ENCODE measurements at places on chromosomes 13 and 19.

DNA sequence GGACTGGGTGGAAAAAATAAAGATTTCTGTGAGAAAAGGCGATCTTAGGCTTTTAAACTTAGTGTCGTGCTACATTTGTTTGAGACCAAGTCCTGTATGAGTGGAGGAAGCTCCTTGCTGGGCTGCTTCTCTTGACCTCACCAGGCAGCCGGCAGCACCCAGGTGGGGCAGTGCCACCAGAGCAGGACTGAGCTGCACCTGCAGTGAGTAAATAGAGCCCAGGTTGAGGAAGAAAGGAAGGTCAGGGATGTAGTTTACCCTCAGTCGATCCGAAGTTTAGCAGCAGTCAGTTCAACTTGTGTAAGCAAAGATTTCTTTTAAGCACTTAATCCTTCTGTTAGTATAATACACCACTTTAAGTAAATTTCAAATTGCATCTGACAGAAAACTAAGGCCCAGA lies 13.6 kb downstream of the HNRNPM start:
- no peak for DNase-seq

DNA sequence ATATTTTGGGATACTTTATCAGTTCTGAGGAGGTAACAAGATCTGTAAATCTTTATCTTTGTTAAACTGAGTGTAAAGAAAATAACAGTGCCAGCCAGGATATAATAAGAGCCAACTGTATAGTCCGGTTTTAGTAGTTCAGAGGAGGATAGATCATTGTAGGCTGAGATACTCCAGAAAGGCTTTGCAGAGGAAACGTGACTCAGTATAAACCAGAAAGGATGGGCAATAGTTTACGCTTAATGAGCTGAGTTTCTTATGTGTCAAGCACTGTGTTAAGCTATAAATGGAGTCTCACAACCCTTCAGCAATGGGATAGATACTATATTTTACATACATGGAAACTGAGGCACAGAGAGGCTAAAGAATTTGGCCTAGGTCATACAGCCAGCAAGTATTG lies 3.8 kb downstream of the RFXAP start:
- DNase-seq = no peak

DNA sequence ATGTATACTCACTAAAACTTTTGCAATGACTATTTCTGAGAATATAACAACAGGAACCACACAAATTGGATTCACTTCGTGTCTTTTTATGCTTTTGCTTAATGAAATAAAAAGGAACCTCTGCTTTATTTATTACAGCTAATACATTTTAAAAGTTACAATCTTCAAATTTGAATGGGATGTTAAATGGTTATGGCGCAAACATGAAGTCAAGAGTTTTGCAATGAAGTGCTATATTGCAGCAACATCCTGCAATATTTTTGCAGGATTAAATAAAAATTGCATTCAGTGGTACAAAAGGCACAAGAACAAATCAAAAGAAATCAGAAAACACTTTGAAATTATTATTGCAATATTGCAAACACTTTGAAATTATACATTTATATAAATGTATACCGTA lies 1519.0 kb upstream of the MIR17HG start:
- no peak for DNase-seq

DNA sequence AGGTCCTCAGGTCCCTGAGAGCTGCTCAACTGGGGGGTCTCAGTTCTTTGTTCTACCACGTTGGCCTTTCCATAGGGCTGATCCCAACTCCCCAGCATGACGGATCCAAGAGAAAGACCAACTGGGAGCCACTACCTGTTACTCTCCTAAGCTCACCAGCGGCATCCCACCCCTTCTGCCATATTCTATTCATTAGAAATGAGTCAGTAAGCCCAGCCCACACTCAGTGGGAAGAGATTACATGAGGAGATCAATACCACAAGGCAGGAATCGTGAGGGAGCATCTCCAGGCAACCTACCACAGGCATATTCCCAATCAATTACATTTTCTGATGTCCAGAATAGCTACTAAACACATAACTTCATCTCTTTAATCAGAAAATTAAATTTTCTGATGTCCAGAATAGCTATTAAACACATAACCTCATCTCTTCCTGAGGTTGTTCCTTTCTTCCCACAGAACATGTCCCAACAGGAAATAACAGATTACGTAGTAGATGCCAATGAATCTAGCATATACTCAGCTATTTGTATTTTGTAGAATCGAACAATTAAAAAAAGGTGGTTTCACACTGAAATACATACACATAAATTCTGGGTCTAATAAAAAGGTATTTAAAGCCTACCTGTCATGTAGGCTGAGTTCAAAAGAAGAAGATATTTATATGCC lies 708.1 kb upstream of the ARGLU1 start:
- DNase-seq = no peak

- DNase-seq = no peak
These were observed 2.9 kb upstream of the FTL start for GRCh38 chr19:48962029-48962848.

GRCh38 chr19:33906578-33907335 lies 110.1 kb downstream of the KCTD15 start:
- no peak for DNase-seq

DNA sequence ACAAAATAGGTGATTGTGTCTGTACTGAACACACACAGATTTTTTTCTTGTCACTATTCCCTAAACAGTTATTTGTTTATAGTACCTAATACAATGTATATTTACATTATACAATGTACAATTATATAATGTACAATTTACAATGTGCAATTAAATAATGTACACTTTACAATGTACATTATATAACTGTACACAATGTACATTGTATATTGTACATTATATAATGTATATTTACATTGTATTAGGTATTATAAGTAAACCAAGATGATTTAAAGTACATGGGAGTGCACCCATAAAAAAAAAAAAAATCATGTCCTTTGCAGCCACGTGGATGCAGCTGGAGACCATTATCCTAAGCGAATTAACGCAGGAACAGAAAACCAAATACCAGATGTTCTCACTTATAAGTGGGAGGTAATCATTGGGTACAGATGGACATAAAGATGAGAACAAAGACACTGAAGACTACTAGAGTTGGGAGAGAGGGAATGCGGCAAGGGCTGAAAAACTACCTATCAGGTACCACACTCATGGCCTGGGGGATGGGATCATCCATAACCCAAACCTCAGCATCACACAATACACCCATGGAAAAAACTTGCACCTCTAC lies 68.1 kb downstream of the ABCC4 start:
- no peak for DNase-seq

GRCh38 chr13:30997697-30998096 lies 65.2 kb downstream of the TEX26 start:
- DNase-seq = no peak

DNA sequence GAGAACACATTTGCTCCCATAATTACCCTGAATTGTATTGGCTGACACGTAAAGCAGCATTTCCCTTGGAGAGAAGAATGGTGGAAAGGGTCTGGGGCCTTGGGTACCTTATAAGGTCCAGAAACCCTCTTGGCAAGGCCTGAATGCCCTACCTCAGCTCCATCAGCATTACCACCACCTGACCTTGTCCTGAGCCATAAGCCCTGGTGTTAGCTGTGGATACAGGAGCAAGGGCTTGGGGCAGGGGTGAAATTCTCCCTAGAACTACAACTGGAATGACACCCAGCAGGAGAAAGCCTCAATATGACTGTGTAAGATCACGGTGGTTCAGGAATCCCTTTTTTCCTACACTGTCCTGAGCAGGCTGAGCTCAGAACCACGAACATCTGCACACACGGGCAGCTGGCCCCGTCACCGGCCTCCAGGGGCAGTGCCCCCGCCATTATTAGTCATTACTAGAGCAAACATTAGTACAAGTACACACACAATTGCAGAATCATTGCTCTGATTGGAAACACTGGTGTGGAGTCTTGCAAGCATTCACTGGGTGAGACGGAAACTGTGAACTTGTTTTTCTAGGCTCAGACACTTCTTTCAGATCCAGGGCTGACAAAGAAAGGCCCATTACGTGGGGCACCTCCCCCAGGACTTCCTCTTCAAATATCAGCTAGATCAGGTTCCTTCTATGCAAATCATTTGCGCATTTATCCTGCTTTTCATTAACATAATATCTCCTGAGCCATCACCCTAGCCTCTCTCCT lies 26.8 kb upstream of the MTIF3 start:
- no peak for DNase-seq

DNA sequence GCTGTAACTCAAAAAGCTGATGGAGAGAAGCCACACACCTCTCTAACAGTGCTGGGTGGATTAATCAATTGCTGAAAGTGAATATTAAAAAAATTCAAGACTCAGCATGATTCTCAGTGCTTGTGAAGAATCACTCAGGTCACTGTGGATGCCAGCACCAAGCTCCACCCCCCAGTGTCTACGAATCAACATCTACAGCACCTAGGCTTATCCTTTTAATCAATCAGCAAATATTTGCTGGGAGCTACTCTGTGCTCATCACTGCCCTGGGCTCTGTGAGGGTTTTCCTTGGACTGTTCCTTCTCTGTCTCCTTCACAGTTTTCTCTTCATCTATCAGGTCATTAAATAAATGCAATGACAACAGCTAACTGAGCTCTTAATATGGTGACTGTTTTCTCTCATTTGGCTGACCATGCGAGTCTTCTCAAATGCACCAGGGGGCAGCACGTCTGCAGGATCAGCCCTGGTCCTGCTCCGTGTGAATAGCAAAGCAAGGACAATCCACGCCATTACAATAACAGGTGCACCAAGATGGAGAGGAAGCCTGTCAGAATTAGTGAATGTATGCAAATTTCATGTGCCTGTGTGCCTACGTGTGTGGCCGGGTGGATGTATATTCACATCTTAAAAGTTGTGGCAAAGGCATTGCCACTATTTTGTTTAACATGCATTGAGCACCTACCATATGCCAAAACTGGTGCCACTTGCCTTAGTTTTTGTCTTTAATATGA lies 14.6 kb upstream of the C13orf42 start:
- DNase-seq = no peak

DNA sequence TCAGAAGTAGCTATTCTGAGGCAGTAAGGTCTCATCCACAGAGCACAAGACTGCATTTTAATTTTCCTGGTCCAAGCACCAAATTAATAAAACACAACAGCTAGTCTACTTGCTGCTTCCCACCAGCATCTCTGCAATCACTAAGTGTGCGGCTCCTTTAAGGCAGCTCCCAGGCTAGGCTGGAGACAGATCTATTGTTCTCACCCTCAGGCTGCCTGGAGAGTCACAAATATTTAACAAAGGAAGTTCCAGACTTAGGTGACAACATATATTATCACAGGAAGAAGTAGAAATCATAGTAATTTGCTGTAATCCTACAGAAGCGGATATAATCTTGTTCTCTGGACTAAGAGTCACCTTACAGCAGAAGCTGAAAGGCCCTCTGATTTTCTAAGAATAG lies 2.2 kb upstream of the EID2 start:
- DNase-seq = no peak

DNA sequence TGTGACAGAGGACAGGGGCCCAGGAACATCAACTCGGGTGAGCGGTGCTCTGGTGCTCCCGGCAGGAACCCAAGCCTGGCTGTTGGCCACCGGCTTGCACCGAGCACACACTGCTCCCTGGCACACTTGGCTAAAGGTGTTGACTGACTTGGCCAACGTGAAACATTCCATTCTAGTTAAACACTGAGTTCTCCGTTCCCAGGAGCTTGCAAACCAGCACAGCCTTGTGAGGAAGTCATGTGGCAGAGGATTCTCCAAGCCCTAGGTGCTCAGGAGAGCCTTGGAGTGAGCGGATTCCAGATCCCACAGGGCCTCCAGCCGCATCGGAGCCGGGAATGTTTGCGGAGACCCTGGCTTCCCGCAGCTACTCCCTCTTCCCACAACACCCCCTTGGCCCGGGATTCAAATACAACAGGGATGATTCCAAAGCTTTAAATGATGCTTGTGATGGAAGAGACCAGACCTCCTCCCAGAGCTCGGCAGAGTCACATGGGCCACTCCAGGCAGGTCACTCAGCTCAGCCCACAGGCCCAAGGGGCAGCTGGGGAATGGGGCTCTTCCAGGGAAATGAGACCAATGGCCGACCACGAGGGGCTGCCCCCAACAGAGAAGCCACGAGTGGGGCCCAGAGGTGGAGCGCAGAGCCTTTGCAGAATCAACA lies 2.9 kb downstream of the C13orf46 start:
- DNase-seq = no peak
